ENCODE measurements at places on chromosomes 1 and 21.

- no peak for DNase-seq
These were observed 182.2 kb downstream of the DHRS3 start for GRCh38 chr1:12435639-12436344.

DNA sequence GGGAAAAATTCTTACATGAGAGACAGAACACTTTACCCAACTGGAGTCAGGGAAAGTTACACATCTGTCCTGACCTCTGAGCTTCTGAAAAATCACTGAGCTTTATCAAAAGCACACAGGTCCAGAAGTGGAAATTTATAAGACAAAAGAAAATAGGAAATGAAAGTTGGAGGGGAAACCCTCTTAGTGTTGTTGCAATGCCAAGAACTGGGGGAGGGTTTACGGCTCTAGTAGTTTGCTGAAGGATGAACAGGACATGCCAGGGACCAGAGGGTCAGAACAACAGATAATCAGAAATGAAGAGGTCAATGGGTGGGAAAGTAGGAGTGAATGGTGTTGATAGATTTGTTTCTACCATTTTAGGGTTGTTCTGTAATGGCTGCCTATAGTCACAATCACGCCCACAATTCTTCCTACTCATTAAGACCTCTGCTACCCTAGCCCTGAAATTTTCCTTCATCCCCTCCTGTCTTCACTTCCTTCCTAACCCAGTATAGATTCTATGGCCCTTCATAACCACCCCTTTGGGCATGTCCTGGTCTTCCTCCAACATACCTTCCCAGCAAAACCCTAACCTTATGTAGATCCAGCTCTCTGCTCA is 30.3 kb upstream of the FMOD start:
- DNase-seq = no peak

GRCh38 chr1:222240536-222241181 is 307.2 kb downstream of the HHIPL2 start:
- DNase-seq = no peak

DNA sequence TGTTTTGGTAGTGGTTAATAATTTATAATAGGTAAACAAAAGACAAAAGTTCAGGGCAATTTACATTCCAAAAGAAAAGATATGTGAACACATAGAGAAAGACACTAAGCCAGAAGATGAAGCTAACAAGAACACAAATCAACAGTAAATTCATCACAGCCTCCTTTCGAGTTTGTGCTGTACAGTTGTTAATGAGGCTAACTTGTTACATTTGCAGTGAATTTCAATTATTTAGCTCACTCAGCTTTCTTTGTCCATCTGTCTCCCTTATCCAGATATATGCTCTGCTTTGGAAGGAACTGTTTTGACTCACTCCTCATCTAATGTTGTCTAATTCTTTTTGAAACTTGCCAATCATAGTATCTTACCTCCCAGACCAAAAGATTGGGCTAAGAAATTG is 423.3 kb upstream of the OLFM3 start:
- no peak for DNase-seq

- no peak for DNase-seq
These were observed 4.4 kb downstream of the JMJD4 start for GRCh38 chr1:227730630-227731151.

DNA sequence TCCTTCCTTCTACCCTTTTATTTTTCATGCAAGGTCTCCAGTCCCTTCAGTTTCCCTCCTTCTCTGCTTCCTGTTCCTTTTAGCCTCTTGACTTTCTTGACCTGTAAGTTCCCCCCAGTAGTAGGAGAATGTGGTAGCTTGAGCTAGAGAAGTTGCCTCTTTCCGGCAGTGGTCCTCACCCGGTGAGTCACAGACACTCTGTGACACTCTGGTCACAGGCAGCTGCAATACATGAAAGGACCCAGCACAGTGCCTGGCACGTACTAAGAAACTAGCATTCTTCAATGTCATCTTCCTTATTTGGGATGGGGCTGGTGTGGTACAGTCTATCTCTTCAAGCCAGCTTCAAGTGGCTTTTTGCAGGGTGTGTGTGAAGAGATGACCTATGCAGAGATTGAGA is 16.0 kb downstream of the PFKFB2 start:
- no peak for DNase-seq

All from NCI-H1048 (cell line).